ENCODE measurements at places on chromosomes 2 and 18. TPM values are rescaled to one million over a fixed set of nuclear protein-coding genes. Genes with fewer than 3 reads are reported as not detected.
A peak's percentile ranks its signal among the peaks of the same experiment; 100 is the strongest.

The CD8B2 gene
- polyA plus RNA-seq: 0.24 TPM

The UGT1A6 gene
- polyA plus RNA-seq: 4.5 TPM

DNA sequence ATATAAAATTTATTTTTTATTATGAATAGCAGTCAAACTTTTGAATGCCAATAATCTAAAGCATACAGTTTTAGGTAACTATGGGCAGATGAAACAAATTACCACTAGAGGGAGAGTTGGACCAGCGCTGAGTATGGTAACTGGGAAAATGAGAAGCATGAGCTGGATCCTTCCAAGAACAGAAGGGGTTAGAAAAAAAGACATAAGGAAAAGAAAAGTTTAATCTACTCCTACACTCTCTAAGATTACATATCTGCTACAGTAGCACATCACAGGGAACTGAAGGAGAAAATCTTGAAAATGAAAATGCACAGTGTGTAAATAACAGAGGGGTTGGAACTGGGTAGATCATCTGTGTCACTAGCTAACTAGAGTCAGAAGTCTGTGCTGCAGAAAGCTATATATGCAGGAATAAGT is 15.5 kb downstream of the REG3G start:
- DNase-seq: no peak

The PLCL1 gene
- 19.4 TPM for polyA plus RNA-seq

- no peak for DNase-seq
Observed at GRCh38 chr18:52435301-52435700, 95.3 kb downstream of the DCC start.

DNA sequence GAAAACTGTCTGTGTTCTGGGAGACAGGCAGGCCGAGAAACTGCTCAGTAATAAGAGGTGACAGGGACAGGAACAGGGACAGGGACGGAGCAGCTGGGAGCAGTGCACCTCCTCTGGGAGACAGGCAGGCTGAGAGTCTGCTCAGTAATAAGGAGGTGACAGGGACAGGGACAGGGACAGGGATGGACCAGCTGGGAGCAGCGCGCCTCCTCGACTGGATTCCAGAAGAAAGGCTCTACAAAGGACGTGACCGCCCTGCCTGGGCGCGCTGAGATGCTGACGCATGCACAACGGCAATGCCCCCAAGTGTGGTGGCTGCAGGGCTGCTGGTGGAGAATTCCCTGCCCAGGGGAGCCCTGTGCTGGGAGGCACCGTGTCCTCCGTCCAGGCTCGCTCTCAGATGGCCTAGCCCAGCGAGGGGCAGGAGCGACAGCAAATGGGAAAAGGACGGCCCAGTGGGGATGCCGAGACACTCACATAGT is 44.2 kb upstream of the PXDN start:
- no peak for DNase-seq

The RPIA gene
- polyA plus RNA-seq: 34.9 TPM

The SPP2 gene
- polyA plus RNA-seq: not detected

DNA sequence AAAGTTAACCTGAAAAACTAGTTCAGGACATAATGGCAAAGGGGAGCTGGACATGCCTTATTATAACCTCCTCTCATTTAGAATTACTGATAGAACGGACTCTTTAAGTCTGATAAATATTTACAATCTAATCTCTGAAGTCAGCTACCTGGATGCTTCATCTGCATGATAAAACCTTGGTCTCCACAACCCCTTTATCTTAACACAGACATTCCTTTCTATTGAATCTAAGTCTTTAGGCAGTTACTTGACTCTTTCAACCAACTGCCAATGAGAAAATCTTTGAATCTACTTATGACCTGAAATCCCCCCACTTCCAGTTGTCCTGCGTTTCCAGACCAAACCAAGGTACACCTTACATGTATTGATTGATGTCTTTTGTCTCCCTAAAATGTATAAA is 191.2 kb upstream of the LRRTM4 start:
- DNase-seq: no peak

The NGEF gene
- polyA plus RNA-seq: 3.0 TPM

The ABCG5 gene
- 0.55 TPM for polyA plus RNA-seq

GRCh38 chr2:70935468-70936164 is at the start of gene ATP6V1B1:
ATP6V1B1 (plus strand) TSS chr2:70935900; CDS start chr2:70935955, 55 bp downstream.
- DNase-seq: no peak

DNA sequence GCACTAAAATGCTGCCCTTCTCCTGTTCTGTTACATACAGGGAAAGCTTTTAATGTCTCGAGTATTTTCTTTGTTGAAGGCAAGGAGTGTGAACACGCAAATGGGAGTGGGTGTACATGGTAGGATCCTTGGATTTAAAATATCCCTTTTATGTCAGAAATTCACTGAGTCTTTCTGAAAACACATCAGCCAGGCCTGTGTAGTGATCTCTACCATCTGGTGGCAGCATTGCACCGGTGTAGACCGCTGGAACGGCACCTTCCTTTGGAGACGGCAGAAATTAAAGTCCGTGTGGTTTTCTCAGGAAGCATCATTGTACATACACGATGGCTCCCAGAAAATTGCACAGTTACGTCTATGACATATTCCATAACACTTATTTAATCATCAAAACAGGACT is 515.8 kb downstream of the GALR1 start:
- peak; percentile 19 for DNase-seq

- no peak for DNase-seq
Observed at GRCh38 chr2:12167525-12168317, 421.3 kb downstream of the LPIN1 start.

DNA sequence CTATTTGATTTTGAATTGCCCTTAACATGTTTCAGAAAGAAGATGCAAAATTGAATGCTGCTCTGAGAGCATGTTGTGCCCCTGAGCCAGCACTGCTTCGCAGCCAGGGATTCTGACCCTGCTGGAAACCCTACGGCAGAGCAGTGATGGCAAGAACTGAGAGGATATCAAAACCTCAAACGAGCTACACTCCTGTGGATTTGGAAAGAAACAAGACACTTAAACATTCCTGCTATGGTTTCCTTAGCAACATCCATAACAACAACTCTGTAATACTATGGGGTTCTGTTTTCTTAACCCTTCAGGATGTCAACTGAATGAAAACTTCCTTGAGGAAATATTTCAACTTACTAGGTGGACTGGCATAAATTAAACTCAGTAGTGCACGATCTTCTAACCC is 649.1 kb downstream of the NYAP2 start:
- DNase-seq: peak; percentile 59

GRCh38 chr2:207764096-207764630 is 5.5 kb downstream of the FZD5 start:
- DNase-seq: no peak

The HAAO gene
- polyA plus RNA-seq: 38.4 TPM

The HMSD gene
- polyA plus RNA-seq: 2.2 TPM
